Left kidney (tissue), 8 donors: ENCODE measurements at places on chromosomes 7 and 10. TPM values are rescaled to one million over a fixed set of nuclear protein-coding genes. Genes with fewer than 3 reads are reported as not detected.

DNA sequence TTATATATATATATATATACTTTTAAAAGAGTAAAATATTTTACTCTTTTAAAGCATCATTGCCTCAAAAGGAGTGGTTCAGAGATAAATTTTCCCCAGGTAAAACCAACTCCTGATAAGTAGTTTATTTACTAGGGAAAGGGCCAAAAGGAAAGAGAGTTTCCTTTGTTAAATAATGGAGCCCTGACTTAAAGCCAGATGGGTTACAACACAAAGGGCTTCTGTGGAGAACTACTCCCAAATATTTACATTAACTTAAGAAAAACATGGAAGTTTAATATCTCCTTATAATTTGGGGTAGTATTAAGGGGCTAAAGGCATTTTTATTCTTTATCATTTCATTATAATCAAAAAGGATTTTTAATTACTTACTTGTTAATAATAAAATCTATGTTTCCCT, 8.5 kb upstream of the CAV1 start:
- DNase-seq, result no peak

TBX20 gene
- polyA plus RNA-seq, result not detected

GRCh38 chr7:150466477-150466876, 16.0 kb downstream of the GIMAP8 start:
- DNase-seq, result no peak

SAMD9 gene
- polyA plus RNA-seq, result 5.6 TPM

DNA sequence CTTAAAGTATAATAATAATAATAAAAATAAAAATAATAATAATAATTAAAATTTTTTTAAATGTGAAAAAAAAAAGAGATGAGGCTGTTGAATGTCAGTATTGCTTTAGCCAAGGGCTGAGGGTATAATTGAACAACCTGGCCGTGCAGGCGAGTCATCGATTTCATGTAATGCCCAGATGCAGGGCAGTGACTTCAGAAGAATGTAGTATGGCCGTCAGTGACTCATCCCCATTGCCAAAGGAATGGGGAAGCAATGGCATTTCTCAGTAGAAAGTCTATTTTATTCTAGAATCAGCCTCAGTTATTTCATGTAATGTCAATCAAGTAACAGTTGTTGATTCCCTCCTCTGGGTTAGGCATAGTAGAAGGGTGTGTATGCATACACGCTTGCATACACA, 516.4 kb downstream of the GLRX3 start:
- no peak for DNase-seq

PTN gene
- 176 TPM for polyA plus RNA-seq

DNA sequence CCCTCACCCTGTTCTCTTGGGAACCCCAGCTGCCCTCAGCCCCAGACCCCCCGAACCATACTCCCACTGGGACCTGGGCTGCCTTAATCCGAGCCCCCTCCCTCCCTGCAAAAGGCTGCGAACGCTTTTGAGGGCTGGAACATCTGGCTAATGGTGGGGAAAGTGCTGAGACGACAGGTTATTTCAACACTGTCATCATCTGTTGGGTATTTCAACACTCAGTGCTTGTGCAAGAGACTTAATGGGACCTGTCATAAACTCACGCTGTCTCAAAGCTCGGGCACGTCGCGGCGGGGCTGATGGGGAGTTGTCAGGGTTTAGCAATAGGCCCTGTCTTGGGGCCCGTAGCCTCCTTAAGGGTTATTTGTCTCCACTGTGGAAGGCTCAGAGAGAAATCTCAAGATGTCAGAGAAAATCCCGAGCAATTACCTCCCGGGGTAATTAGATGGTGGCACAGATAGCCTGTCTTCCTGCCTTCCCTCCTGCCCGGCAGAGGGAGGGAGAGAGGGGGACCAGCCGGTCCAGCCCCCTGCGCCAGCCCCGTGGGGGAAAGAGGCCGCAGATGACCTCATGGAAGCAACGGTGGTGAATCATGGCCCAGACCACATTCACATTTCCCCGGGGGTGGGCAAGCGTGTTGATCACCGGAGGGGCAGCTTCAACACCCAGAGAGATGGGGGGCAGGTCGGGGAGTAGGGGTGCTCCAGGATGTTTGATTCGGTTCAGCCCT, 88.7 kb upstream of the MYL10 start:
- DNase-seq, result no peak

DNA sequence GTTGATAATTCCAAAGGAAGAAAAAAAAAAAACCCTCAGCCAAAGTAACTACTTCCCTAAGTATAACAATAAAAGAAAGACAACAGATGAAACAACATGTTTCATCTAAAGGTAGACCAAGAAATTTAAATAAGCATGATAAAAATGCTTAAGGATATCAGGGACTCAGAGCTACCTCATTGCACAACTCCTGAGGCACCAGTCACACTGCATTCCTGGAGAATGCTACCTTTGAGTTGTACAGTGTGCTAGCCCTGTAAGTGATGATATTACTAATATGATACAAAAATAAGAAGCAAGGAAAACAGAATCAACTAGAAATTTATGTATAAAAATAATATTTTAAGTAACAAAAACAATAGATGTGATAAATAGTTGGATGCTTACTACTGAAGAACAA, 29.5 kb upstream of the C7orf33 start:
- DNase-seq, result no peak

CADPS2 gene
- polyA plus RNA-seq, result 51.3 TPM

DNA sequence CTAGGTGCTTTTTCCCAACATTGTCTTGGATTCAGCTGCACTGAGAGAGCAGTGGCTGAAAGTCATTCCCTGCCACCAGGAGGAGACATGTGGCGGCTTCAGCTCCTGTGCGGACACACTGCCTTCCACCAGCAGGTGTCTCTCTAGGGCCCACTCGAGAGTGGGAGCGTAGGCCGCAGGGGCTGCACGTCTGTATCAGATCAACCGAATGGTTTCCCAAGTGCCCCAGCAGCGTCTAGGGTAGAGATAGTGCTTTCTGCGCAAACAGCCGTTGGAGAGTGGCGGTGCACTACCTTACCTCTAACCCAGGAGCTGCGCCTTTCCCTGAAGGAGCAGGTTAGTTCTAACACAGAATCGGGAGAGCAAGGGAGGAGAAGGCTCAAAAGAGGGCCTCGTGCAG, 31.7 kb downstream of the PAPOLB start:
- peak; percentile 79 for DNase-seq

OR2A1 gene
- 1.2 TPM for polyA plus RNA-seq

DNA sequence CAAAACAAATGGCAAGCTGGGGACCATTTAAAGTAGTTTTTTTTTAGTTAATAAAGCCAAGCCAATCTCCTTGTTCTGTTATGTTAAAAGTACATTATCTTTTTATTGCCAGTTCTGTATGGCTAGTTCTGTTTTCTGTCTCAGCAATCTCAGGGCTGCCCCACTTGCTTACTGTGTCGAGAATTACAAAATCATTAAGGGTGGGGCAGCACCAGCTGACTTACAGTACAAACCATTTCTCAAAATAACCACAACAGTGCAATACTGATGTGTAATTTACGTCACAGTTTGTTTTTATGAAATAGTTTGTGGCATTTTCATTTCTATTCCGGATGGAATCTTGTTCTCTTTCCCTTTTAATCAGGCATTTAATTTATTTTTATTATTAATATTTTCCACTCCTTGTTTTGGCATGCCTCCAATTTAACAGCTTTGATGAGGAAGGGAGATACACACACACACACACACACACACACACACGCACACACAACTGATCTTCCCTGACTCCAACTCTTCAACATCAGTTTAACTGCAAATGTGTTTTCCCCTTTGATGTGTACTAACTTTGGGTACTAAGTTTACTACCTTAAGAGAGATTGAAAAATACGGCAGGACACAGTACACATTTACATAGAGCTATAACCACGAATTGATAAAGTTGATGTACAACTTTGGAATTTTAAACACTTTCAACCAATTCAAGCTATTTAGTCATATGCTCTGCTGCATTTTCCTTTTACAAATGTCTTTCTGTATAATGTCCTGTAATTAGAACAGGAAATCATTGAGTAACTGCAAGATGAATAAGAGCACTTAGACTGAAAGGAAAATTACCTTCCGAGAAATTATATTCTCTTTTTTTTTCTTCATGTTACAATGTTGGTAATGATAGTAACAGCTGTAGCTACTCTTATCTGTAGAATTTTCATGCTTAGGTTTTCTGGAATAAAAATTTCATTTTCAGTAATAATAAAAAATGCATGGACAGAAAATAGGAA, 91.5 kb downstream of the ARID5B start:
- DNase-seq, result no peak

- no peak for DNase-seq
These were observed 135.3 kb upstream of the VIPR2 start for GRCh38 chr7:159280008-159280407.

DNA sequence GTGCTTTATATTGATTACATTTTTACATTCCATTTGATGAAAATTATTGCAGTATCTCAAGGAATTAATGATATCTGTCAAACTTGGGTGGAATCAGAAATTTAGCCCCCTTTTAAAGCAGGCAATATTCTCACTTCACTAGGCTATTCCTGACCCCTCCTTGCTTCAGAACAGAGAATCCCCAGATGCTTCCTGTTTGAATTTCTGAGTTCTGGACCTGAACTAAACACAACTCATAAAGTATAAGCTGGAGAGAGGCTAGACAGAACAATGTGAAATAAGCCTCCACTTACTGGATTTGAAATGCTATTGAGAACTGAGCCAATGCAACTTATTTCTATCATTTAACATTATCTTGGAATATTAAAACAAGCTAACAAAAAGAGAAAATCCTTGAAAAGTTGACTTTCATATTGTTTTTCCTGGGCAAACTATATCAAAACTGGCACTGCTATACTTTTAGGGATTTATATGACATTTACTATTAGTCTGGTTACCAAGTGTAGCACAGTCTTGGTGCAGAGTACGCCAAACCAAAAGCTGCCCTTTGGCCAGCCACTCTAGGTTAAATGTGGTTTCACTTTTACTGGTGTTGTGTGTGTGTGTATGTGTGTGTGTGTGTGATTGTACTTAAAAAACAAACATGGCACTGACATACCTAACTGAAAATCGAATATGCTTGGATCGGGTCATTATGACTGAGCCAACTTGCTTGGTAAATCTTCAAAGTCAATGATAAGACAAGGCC, 19.0 kb upstream of the AGMO start:
- DNase-seq, result no peak

- peak; percentile 19 for DNase-seq
These were observed 113.4 kb downstream of the SEM1 start for GRCh38 chr7:96596120-96596826.

ST8SIA6 gene
- polyA plus RNA-seq, result 1.7 TPM

GRCh38 chr10:71138166-71138830, 74.1 kb upstream of the UNC5B start:
- DNase-seq, result no peak

CDHR3 gene
- 15.8 TPM for polyA plus RNA-seq

UNCX gene
- polyA plus RNA-seq, result 8.5 TPM

COBL gene
- polyA plus RNA-seq, result 24.9 TPM

SH2D4B gene
- polyA plus RNA-seq, result 0.15 TPM

DNA sequence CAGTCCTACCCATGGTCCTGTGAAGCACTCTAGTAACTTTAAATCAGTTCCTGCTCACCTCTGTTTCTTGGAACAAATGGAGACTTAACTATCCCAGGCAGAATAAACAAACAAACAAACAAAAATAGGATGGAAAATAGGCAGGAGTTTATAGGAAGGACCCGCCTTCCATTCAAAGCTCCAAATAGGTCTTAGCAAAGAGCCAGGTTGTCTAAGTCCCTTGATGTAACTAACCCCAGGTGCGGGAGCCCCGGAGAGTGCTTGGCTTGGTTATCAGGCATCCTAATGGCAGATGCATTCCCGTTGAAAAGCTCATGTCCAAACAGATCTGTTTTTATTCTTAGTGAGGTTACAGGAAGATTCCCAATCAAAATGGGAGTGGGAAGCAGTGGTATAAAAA, 2.2 kb downstream of the IFIT2 start:
- DNase-seq, result no peak

NKX2-3 gene
- polyA plus RNA-seq, result not detected

DNA sequence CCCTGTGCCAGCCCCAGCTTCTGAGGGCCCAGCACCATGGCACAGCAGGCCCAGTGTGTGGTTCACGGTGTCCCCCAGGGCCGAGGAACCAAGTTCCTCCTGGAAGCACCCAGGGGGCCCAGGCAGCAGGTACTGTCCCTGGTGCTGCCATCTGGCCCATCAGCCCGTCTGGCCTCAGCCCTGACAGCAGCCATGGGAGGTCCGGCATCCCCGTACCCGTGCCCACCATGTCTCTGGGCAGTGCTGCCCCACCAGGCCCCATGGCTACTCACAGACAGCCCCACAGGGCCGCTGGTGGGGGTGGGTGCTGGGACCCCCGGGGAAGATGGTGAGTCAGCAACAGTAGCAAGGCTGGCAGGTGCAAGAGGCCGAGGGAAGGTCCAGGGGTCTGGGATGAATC, 32.8 kb downstream of the STK32C start:
- no peak for DNase-seq

DNA sequence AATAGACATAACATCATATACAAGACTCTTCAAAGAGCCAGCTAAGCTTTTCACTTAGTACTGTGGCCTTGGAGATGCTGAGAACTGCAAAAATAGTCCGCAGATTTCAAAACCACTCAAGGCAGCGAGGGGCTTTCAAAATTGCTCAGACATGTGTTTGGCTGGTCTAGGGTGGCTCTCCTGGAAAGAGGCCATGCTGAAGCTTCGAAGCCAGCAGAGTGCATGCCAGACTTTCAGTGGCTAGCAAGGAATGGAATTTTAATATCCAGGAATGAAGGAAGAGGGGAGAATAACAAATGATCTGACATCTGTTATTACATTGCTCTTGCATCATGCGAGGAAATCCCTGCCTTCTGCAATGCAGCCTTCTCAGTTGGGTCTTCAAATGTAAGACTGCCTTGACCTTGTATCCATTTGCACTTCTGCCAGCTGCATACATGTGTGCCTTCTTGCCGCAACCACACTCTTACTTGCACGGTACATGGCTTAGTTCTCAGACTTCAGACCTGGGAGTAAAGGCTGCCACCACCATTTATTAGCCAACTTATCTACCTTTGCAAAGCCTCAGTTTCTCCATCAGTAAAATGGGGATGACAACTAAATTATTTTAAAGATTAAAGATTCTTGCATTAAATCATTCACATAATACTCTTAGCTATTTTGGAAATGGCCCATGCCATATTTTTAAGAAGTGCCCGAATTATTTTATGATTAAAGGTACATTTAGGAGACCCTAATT, 55.9 kb downstream of the ITIH5 start:
- no peak for DNase-seq

C7orf57 gene
- 0.95 TPM for polyA plus RNA-seq

GIMAP1 gene
- 2.4 TPM for polyA plus RNA-seq

GRCh38 chr10:129483430-129484010, 16.5 kb downstream of the MGMT start:
- DNase-seq, result no peak

TFR2 gene
- polyA plus RNA-seq, result 0.93 TPM
